ENCODE measurements at places on chromosomes 6 and 20.

DNA sequence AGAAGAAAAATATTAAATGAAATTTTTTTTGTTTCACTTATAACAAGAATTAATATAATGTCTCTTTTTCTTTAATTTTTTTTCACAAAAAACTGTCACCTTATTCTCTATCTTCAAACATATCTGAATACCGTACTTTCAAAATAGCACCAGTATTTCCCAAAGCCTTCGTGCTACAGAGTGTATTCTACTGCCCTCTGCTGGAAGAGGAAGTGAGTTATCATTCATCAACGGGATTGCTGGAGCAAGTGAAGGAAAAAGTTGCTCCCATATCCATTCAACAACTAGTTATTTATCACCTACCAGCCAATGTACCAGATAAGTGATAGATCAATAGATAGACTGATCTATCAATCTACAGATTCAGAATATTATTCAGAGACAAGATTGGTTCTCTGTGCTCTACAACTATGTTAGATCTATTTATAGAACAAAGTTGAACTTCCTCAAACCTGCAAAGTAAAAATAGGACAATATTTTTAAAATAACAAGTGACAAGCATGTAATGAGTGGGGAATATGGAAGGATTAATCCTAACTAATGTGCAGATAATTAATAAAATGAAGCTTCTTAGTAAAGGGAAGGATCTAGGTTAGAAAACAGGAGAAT lies 26.7 kb upstream of the TFAP2B start:
- DNase-seq: peak; percentile 28

GRCh38 chr6:154754152-154754551 lies 20.9 kb downstream of the SCAF8 start:
- peak; percentile 59 for DNase-seq

DNA sequence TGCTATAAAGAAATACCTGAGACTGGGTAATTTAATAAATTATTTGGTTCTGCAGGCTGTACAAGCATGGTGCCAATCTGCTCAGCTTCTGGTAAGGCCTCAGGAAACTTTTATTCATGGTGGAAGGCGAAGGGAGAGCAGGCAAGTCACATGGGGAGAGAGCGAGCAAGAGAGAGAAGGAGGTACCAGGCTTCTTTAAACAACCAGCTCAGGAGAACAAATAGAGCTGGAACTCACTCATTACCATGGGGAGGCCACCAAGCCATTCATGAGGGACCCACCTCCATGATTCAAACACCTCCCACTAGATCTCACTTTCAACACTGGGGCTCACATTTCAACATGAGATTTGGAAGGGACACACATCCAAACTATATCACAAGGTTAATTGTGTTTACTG lies 44.9 kb upstream of the CRISP1 start:
- DNase-seq: no peak

- DNase-seq: no peak
Observed at GRCh38 chr6:155041741-155042279, 46.7 kb downstream of the TIAM2 start.

- DNase-seq: peak; percentile 72
Observed at GRCh38 chr6:111727041-111727440, 121.4 kb upstream of the TRAF3IP2 start.

DNA sequence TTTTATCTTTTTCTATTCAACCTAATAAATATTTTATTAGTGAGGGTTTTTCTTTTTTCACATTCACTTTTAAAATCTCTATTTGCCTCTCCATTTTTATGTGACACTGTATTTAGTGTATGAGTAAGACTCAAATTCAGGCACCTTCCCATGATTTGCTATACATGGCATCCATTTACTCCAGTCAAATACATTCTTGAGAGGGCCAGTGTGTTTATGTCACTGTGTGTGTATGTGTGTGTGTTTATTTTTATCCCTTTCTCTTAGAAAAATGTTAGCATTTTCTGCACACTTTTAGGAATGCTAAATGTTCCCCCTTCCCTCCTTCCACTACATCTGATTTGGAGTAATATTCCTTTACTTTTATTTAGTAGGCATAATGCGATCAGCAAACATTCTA lies 290.0 kb downstream of the PACRG start:
- DNase-seq: no peak

GRCh38 chr6:106204961-106205360 lies 118.8 kb downstream of the PRDM1 start:
- DNase-seq: no peak

- DNase-seq: no peak
Observed at GRCh38 chr20:37670351-37670791, 23.5 kb upstream of the CTNNBL1 start.

- no peak for DNase-seq
Observed at GRCh38 chr6:19869464-19869863, 32.3 kb downstream of the ID4 start.

- peak; percentile 60 for DNase-seq
Observed at GRCh38 chr20:37969949-37970855, 63.1 kb downstream of the TTI1 start.

DNA sequence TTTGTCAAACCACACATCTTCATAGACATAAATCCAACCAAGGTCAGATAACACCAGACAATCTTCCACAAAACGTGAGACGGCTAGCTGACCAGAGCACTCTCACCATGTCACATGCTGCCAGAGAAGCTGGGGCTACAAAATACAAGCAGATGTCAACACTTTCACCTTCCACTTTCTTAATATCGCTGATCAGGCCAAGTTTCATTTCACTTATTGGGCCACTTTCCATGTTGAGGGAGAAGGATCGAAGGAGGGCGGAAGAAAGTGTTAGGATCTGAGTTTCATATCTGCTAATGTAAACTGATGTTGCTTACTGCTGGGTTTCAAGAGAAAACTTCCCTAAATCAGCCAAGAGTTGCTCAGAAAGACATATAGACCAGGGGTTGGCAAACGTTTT lies 177.0 kb upstream of the PRDM1 start:
- no peak for DNase-seq

DNA sequence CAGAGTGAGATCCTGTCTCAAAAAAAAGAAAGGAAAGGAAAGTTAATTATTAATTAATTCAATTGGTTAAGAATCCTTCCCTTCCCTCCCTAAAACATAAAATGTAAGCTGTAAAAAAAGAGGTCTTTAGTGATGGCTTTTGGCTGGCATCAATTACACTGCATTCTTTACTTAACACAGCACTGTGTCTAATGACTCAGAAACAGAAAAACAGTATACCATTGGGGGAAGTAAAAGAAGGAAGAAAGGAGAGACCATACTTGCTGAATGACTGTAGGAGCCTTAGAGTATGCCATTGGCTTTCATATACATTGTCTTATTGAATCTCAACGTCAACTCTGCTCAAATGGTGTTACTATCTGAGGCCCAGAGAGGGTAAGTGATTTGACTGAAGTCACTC lies 18.3 kb upstream of the CITED2 start:
- peak; percentile 17 for DNase-seq

DNA sequence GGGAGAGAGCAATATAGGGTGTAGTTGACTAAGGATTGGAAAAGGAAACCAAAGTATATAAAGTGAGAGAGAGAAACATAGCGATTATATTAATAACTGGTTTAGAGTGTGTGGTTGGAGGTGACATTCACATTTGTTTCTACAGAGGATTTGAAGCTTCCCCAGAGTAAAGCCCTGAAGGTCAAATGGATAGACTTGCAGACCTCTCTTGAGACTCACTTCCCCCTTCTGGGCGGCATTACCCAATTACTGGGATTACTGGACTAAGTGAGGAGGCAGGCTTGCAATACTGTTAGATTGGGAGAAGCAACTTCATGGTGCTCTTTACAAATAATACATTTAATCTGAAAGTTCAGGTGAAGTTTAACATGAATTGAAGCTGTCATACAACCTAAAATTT lies 10.7 kb downstream of the FIG4 start:
- DNase-seq: no peak

GRCh38 chr6:133756078-133756695 lies 132.7 kb upstream of the TCF21 start:
- peak; percentile 76 for DNase-seq

DNA sequence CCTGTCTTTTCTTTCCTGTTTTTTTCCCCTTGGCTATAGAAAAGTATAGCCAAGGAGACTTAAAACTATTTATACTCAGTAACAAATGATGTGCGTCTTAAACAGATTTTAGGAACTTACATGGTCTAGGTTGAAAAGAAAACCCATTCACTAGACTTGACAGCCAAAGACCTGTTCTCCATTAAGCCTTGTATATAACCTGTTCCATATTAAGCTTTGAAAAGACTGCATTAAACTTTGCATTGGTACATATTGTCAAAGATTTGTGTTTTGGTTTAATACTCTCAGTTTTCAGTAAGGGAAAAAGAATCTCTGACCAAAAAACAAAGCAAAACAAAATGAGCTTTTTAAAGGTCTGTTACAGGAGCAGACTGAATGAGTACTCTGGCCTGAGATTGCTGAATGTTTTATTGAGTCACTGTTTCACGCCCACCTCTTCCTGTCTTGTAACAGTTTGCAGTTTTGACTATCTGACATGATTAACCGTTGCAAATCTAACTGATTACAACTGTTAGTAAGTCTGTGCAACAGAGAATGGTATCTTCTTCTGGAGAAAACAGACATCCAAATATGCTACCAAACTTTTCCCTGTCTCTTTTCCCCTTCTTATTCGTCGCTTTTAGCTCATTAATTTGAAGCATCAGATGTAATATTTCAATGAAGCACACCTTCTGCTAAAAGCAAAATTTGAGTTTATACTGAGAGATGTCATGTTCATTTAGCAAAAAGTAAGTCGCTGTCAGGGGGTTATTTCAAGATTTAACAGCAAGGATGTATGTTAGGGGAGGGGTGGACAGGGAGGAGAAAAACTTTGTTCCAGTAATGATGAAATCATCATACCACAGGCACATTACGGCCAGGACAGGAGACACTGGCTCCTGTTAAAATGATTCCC lies 59.1 kb upstream of the SUPT3H start:
- DNase-seq: peak; percentile 79

- DNase-seq: peak; percentile 90
Observed at GRCh38 chr6:143510991-143511891, at the start of gene FUCA2. FUCA2 (minus strand) TSS chr6:143511720; CDS start chr6:143511634, 86 bp downstream.

DNA sequence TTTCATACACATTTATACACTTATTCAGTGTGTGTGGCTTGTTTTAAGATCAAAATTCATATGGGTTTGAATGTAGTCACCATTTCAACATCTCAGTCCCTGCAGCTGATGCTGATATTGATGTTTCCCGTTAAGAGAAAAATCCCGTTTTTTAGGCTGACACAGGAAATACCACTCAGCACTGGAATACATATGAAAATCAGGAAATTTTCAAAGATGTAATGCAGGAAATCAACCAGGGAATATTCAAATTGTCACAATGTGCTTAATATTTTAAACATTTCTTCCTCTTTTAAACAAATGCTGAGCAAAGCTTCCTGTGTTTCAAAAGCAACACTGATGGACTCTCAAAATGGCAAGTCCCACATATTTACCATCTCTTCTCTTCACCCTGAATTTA lies 94.5 kb upstream of the MARCKS start:
- DNase-seq: no peak

GRCh38 chr20:61821735-61822134 lies 243.9 kb downstream of the TAF4 start:
- no peak for DNase-seq

GRCh38 chr6:169386411-169387057 lies 132.9 kb upstream of the THBS2 start:
- no peak for DNase-seq

- peak; percentile 41 for DNase-seq
Observed at GRCh38 chr6:160534050-160534696, 129.9 kb downstream of the LPA start.

GRCh38 chr6:136609873-136610706 lies 59.9 kb upstream of the MAP7 start:
- peak; percentile 99 for DNase-seq

GRCh38 chr6:124064317-124065113 lies 260.9 kb downstream of the NKAIN2 start:
- no peak for DNase-seq

- no peak for DNase-seq
Observed at GRCh38 chr20:53294804-53295203, 298.8 kb downstream of the ZNF217 start.

DNA sequence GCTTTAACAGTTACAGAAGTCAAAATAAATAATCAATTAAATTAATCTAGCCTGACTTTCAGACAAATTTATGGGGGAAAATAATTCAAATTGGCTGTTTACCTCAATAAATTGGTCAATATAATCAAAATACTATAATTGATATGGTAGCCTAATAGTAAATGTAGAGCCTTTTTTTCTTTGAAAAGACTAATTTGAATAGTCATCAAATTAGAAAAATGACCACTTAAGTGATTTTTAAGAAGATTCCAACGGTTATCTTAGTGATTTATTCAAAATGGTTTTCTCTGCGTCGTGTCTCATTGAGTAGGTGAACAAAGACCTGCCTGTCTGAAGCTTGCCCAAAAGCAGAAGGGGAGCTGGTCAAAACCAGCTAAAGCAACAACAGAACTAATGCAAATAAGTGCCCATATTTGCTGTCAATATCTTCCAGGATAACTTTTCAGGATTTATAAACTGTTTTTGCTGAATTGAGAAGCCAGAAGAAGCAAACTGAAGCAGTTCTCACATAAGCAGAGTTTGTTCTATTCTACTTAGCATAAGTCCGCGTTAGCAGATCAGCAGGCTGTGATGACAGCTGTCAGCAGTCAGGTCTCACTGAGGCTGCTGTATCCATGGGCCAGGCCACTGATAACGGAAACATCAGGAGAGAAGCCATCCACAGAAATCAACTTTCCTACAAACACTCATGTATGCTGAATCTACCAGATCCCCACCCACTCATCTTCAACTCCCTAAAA lies 7.0 kb downstream of the RCAN2 start:
- no peak for DNase-seq

GRCh38 chr20:58818586-58819285 lies 32.0 kb downstream of the GNAS-AS1 start:
- peak; percentile 64 for DNase-seq

DNA sequence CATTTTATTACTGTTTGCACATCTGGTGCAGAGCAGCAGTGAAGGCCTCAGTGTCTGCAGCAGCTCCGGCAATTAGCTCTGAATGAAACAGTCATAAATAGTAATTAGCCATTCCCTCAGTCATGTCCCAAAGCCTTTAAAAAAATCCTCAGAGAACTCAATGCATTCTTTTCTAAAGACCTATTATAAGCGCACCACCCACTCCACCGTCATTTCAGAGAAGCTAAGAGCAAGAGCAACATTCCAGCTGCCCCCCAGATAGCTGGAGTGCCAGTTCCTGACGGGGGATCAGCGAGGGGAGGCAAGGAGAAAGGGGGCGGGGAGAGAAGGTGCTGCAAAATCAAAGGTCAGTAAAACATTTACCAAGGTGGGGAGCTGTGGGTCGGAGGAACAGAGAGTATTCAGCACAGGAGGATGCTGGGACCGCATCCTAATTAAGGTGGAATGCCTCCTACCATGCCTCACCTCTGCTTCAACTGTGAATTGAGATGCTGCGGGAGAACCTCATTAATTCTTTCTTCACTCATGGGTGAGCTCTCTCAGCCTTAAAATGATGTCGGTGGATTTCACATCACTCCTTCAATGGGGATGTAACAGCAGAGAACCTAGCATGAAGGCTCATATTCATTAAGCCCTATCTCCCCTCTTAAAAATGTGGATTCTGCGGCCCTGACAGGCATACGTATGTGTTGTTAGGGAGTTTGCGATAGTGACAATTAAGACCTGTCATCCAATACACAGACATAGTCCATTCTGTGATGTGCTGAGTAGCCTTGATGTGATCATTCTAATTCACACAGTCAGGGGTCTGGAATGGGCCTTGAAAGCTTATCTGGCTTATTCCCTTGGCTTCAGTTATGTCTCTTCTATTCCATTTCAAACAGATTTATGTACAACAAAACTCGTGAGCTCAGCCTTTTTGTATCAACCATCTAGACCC lies 469.5 kb upstream of the NRSN1 start:
- no peak for DNase-seq

GRCh38 chr6:93970684-93971083 lies 551.3 kb upstream of the EPHA7 start:
- no peak for DNase-seq

Measured in LHCN-M2 (cell line).